ENCODE measurements at places on chromosomes 3 and 15.
A peak's percentile ranks its signal among the peaks of the same experiment; 100 is the strongest.

- DNase-seq: no peak
These were observed 1.2 kb downstream of the CISH start for GRCh38 chr3:50610181-50610971.

- DNase-seq: no peak
These were observed 72.7 kb upstream of the FLNB start for GRCh38 chr3:57935539-57935938.

DNA sequence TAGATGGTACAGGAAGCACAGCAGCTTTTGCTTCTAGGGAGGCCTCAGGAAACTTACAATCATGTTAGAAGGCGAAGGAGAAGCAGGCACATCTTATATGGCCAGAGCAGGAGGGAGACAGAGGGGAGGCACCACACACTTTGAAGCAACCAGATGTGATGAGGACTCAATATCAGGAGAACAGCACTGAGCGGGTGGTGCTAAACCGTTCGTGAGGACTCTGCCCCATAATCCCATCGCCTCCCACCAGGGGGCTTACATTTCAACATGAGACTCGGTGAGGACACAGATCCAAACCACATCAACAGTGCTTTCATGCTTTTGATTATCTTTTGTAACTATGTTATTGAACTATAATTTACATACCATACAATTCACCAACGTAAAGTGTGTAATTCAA is 7.6 kb upstream of the TMEM44 start:
- no peak for DNase-seq

- DNase-seq: no peak
These were observed 73.0 kb downstream of the TRPC1 start for GRCh38 chr3:142796823-142797222.

DNA sequence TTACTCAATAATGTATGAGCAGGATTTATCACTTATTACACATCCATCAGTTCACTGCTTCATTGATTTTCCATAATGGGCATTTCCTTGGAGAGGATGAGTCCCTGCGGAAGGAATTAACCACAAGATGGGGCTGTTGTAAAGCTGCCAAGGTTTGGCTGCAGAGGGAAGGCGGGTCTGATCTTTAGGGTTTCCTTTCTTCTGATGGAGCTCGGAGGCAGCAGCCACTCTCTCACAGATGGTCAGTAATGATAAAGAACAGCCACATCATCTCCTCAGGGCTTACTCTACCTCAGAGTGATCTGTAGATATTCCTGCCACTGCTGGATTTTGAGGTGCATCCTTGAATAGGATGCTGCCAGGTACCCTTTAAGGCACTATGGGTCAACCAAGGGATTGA is 115.2 kb downstream of the USP13 start:
- DNase-seq: peak; percentile 36

DNA sequence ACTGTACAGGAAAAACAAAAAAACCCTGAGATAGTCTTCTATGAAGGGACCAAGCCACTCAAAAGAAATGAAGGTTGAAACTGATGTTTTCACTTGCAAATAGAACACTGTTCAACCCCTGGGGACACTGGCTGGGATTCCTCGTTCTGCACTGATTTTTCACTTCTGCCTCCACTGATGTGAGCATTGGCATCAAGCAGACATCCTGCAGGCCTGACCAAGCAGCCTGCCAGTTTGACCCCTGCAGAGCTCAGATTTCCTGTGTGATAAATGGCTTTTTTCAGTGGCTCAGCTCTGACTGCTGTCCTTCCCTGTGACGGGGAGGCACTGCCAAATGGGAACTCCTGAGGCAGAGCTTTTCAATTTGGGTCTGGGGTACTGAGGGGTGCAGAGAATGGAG is 50.0 kb downstream of the RASGRP1 start:
- DNase-seq: no peak

DNA sequence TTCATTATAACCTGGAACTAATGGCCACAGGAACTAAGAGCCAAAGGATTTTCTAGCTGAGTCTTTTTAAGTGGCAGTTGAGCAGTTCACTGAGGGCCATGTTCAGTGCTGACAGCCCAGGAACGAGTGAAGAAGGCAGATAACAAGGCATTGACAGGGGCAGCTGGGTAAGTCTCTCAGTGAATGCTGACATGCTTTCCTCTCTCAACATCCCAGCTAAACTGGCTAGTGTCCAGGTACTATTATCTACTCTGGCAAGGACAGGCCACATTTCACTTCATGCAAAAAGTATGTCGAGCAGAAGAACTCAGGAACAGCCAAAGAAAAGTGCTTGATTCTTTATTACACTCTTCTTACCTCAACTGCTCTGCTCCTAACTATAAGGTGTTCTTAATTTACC is 515.9 kb downstream of the NLGN1 start:
- DNase-seq: no peak

DNA sequence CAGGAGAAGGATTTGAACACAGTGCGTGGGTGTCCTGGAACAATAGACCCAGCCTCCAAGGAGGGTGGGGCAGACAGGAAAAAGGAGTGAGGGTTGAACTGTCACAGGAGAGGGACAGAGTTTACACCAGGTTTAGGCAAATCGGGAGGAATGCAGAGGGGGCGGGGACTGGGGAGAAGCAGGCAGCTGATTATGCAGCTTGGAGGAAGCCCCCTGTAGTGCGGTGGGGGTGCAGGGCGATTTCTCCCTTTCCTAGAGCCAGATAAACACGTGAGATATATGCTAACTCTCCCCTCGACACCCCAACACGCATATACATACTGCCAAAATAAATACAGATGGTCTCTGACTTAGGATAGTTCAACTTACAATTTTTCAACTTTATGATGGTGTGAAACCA is 108.6 kb upstream of the PRR20G start:
- no peak for DNase-seq

GRCh38 chr3:81462921-81463320 is 298.5 kb downstream of the GBE1 start:
- no peak for DNase-seq

DNA sequence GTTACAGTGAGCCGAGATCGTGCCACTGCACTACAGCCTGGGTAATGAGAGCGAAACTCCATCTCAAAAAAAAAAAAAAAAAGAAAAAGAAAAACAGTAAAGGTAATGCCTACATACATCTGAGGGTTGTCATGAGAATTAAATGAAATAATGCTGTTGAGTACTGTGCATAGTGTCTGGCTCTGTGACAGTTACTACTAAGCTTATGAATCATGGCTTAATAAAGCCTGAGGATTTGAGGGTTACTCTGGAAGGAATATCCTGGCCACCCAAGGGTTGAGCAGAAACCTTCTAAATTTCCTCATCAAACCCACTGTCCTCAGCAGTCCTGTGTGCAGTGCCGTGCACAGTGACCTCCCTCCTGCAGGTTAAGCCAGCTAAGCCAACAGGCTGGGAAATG is 26.8 kb upstream of the ELP6 start:
- DNase-seq: no peak

GRCh38 chr3:151372063-151372820 is 12.3 kb downstream of the P2RY12 start:
- no peak for DNase-seq

- no peak for DNase-seq
These were observed 48.5 kb upstream of the BCHE start for GRCh38 chr3:165885558-165886270.

DNA sequence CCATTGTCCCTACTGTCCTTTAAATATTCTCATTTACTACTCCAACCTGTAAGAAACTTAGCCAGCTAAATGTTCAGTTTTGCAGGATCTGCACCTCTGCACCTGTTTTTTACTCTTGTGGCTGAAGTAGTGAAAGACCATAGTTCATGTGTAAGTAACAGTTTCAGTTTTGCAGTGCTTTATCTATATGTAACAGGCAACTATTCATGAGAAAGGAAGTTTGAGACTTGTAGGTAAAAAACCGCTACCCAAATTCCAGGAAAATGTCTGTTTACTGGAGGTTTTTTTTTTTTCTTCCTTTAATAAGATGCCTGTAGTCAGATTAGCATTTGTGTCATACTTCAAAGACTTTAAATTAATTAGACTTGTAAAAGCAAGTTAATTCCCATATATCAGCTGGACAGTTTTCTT is 25.4 kb upstream of the MBNL1 start:
- DNase-seq: no peak

- DNase-seq: no peak
These were observed 45.4 kb downstream of the IGF2BP2 start for GRCh38 chr3:185779461-185779860.

DNA sequence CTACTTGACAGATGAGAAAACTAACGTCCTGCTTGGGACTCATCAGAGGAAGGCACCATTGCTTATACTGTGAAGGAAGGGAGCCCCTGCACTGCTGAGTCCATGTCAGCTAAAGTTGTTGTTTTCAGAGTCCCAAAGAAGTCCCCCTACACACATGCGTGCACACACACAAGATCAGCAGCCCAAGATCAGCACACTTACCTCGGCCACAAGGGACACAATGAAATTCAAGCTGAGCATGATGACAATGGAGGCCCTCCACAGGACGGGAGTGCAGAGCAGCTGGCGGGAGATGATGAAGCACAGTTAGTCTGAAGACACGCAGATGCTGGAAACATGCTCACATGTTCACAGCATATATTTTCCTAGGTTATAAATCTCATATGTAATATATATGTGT is 28.6 kb upstream of the ATP13A5 start:
- DNase-seq: no peak

DNA sequence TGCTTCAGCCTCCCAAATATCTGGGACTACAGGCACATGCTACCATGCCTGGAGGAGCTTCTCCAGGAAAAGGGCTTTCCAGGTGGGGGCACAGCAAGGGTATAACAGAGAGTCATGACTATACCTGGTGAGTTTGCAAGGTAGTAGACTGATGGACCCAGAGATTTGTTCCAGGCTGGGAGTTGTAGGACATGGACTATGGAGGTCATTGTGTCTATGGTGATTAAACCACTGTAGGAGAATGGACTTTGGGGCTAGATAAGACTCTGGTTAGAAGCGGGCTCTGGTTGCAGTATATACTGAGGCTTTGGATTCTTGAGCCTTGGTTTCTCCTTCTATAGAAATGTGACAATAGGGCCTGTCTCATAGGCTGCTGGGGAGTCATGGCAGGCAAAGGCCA is 104.7 kb downstream of the EPHB1 start:
- DNase-seq: no peak

DNA sequence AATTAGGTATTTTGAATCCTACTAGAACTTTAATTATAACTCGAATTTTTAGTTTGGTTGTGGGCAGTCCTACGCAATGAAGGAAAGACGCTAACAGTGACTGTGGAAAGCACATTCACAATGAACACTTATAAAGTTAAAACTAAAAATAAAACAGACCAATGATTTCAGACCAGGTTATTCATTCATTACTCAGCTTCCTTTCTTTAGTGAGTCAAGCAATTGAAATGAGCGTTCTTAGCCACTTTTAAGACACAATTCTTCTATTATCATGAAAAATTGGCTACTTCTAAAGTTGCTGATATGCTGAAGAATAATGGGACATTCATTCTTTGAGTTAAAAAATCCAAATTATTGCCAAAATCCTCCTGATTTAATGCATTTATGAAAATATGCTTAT is 66.0 kb upstream of the CMSS1 start:
- DNase-seq: no peak

DNA sequence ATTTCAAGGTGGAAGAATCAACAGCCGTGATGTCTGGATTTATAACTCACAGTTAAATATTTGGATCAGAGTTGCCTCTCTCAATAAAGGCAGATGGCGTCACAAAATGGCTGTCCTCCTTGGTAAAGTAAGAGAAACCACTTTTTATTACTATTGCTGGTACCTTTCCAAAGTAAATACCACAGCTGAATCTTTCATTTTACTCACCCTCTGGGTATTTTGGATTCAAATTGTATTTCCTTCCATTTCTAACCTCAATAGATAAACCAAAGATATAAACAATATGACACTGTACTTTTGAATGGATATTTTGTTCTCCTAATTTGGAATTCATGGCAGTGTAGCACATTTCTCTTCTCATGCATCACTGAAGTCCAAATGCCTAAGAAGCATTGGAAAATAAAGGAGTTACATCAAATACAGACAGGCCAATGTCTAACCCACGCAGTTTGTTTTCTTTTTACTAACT is 29.5 kb downstream of the KLHL24 start:
- DNase-seq: no peak

DNA sequence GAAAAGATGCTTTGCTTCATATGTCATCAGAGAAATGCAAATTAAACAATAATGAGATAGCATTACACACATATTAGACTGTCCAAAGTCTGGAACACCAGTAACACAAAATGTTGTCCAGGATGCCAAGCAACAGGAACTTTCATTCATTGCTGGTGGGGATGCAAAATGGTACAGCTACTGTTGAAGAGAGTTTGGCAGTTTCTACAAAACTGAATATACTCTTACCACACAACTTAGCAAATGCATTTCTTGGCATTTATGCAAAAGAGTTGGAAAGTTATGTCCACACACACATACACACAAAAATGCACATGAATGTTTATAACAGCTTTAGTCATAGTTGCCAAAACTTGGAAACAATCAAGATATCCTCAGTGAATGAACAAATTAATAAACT is 195.2 kb upstream of the MME start:
- no peak for DNase-seq

DNA sequence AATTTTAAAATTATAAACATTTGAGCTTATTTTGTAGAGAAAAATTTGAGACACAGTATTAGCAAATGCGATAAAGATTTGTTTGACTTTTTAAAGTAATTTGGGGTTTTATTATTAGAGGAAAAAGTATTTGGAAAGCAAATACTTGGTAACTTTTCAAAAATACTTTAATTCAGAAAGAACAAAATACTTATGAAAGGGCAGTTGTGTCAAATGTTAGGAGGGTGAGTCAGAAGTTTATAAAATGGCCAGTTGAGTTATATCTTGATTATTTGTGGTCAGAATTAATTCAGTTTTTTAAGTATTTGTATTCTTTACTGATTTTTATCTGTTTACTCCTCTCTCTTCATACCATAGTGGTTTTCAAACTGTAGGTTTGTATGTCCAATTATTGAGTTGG is 12.1 kb downstream of the LACTB start:
- no peak for DNase-seq

DNA sequence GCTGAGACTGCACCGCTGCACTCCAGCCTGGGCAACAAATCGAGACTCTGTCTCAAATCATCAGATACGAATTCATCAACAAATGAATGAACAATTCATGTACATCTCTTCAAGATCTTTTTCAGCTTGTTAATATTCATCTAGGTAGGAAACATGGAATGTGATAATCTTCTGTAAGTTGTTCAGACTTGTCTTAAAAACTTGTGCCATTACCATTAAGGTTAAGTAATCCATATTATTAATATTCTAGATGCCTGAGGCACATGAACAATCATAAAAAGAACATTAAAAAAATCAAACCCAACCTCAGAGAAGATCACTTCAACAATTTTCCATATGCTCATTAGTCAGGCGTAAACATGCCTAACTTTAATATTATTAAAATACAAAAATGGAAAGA is 36.2 kb downstream of the CHSY1 start:
- no peak for DNase-seq

GRCh38 chr3:107978131-107979055 is 112.4 kb downstream of the CD47 start:
- no peak for DNase-seq

DNA sequence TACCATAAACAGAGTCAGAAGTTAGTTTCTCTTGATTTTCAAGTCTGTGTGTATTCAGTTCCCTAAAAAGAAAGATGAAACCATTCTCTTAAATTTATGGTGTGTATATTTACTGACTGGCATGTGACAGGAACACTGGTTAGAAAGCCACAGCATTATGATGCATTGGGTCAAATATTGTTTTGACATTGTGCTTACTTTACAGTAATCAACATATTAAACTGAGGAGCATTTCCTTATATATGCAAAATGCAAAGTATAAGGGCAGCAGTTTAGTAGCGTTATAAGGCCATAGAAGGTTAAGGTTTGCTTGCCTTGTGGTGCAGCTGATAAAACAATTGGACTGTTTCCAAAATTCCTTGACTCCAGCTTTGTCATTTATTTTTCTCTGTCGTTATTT is 72.9 kb downstream of the EPHA3 start:
- DNase-seq: no peak

- no peak for DNase-seq
These were observed 161.1 kb downstream of the CLSTN2 start for GRCh38 chr3:140096037-140096436.
